Suprapubic skin (tissue), 4 donors: ENCODE measurements at places on chromosomes 2 and 18. TPM values are rescaled to one million over a fixed set of nuclear protein-coding genes. Genes with fewer than 3 reads are reported as not detected.
A peak's percentile ranks its signal among the peaks of the same experiment; 100 is the strongest.

The TOGARAM2 gene
- 2.1 TPM for total RNA-seq

The SLC16A14 gene
- total RNA-seq: 13.0 TPM

- H3K27me3 ChIP-seq: no peaks in the 10 kb centered on the region
- H3K4me3 ChIP-seq: no peak overlapping the region
- no peak for DNase-seq
Observed at GRCh38 chr2:124526221-124526620, 501.1 kb downstream of the CNTNAP5 start.

GRCh38 chr18:5538544-5538943, 5.3 kb downstream of the EPB41L3 start:
- no peak for DNase-seq
- no peak overlapping the region for H3K4me3 ChIP-seq
- H3K27ac ChIP-seq: no peak overlapping the region
- peaks cover 12% of the 10 kb centered on the region for H3K4me1 ChIP-seq
- no peaks in the 10 kb centered on the region for H3K36me3 ChIP-seq

GRCh38 chr18:13453714-13454113, 235.2 kb downstream of the LDLRAD4 start:
- H3K4me1 ChIP-seq: peaks cover 18% of the 10 kb centered on the region
- no peaks in the 10 kb centered on the region for H3K36me3 ChIP-seq
- DNase-seq: peak; percentile 26
- H3K27me3 ChIP-seq: no peaks in the 10 kb centered on the region
- H3K27ac ChIP-seq: no peak overlapping the region

GRCh38 chr18:22539051-22539765, 121.5 kb upstream of the CTAGE1 start:
- no peak overlapping the region for H3K4me3 ChIP-seq
- no peaks in the 10 kb centered on the region for H3K27me3 ChIP-seq
- H3K36me3 ChIP-seq: no peaks in the 10 kb centered on the region
- DNase-seq: peak; percentile 80

- no peaks in the 10 kb centered on the region for H3K27me3 ChIP-seq
- peak overlapping the region; percentile 2 for H3K27ac ChIP-seq
- no peak overlapping the region for H3K4me3 ChIP-seq
Observed at GRCh38 chr2:207505728-207506127, 24.0 kb upstream of the CREB1 start.

- H3K27ac ChIP-seq: no peak overlapping the region
- DNase-seq: no peak
- no peaks in the 10 kb centered on the region for H3K4me1 ChIP-seq
- H3K27me3 ChIP-seq: no peaks in the 10 kb centered on the region
Observed at GRCh38 chr2:162282765-162283425, 35.6 kb downstream of the IFIH1 start.
